AG08396 (cell line): ENCODE measurements at places on chromosomes 2 and 18.

DNA sequence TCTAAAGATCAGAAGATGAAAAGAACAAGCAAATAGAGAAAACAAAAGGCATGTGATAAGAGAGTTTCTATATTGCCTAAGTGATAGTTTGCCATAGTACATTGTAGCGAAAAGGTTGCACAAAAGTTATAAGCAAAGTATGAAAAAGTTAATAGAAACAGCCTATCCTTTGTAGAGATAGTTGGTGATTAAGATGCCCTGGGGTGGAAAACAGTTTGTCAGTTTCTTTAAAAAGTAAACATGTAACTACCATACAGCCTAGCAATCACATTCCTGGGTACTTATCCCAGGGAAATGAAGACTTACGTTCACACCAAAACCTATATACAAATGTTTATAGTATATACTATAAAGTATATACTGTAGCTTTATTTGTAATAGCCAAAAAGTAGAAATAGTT, 16.9 kb upstream of the DAPL1 start:
- DNase-seq = no peak

DNA sequence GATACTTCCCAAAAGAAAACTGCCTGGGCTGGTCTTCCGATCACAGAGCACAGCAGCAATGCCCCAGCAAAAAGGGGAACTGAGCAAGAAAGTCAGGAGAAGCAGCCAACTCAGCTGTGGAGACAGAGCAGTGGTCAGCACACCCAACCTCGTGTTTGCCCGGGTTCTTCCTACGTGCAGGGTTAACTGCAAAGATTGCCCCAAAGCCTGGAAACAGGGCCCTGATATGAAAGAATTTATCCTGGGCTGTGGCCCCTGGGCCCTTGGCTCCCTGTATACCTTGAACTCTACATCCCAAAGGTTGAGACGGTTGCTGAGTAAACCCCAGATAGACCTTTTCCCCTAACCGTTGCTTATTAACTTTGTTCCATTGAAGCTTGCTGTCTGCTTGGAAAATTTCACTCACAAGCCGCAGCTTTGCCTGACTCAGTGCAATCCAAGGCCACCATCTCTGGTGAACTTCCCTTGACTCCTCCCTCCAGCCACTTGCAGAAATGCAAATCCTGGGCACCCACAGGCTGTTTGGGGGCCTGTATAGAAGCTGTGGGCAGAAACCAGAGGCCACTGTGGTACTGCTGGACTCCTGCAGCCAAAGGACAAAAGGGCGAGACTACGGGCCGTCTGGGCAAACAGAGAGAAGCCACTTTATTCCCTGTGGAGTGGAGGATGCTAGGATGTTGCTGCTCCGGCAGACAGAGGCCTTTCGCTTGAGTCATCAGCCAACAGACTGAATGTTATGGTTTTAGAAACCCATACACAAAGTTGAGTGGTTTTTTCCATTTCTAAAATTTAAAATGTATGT, 18.2 kb downstream of the NRP2 start:
- peak; percentile 54 for DNase-seq

- DNase-seq = no peak
Observed at GRCh38 chr2:27831279-27832050, 58.7 kb downstream of the RBKS start.

GRCh38 chr2:221050020-221050795, 521.9 kb downstream of the EPHA4 start:
- no peak for DNase-seq

DNA sequence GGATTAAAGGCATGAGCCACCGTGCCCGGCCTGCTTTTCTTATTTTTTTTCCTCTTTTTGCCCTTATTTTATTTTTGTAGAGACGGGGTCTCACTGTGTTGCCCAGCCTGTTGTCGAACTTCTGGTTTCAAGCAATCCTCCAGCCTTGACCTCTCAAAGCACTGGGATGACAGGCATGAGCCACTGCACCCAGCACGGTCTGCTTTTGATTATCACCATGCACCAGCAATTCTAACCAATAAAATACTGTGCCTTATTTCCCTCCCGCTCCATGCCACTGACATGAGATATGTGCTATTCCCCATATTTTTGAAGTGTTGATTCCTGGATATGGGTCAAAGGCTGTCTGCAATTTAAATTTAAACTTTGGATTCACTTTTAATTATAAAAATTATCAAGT, 42.9 kb downstream of the ACYP2 start:
- DNase-seq = no peak

GRCh38 chr2:3536682-3537632, 17.6 kb upstream of the ADI1 start:
- DNase-seq = peak; percentile 73

DNA sequence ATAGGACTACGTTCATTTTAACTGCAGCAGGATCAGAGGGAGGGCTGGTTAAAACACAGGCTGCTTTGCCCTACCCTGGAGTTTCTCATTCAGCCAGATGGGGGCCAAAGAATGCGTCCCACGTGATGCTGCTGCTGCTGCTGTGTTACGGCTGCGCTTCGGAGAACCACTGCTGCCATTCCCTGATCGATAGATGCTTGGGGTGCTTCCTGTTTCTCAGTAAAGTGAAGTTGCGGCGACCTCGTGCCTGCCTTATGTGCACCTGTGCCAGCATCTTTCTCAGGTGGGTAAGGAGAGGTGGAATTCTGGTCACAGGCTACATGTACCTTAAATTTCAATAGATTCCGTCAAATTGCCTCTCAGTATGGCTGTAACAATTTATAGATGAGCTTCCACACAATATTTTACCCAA, 24.7 kb upstream of the TOGARAM2 start:
- peak; percentile 49 for DNase-seq

- no peak for DNase-seq
Observed at GRCh38 chr18:70582981-70583380, 294.1 kb downstream of the SOCS6 start.

- DNase-seq = peak; percentile 23
Observed at GRCh38 chr18:22822024-22822423, 111.1 kb upstream of the RBBP8 start.

DNA sequence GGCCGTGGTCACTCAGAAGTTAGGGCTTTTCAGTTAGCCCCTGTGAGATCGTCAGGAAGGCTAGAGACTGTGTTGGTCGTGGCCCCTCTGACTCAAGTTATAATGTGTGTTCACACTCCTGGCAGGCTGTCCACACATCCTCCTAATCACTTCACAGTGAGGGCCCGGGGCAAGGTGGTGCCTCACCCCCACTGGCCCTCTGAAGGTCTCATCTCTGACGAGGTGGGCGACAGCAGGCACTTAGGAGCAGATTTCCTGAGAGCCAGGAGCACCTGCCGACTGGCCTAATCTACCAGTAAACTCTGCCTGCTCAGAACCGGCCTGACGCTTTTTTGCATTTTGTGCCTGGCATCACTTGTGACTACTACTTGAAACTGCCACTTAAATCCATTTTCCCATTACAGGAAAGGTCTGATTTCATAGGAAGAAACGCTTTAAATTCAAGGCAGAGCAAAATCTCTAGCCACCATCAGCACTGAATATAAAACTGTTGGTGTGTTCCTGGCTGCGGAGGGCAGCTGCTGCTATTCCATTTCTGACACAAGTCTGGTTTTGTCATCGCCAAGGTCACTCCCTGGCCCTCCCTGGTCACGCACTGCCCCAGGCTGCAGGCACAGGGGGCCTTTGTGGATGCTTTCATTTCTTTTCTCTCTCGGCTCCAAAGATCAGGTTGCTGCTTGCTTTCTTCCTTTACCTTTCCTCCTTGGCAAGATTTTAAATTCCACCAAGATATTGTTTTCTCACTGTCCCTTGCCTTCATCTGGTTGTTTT, 48.0 kb downstream of the RAB12 start:
- DNase-seq = no peak

DNA sequence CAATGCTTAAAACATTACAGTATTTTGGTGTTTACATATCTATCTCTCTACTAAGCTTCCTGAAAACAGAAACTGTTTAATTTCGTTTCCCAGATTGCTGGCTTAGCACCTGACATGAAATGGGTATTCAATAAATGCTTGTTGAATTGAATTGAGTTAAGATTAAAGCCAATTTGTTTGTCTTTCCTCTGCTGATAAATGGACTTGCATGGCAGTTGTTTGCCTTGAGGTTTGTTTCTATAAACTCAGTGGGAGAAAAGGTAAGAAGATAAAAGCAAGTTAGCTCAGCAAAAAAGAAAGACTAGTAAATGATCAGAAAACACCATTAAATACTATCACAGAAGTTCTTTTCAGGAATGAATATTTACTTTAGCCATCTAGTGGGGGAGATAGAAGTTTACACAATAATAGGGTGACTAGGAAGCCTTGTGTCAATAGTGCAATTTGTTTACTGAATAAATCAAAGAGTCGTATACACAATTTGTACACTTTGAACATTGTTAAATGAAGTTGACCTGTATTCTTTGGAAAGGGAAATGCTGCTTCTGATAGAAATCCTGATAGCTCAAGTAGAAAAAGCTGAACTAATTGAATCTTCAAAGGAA, 754.5 kb upstream of the FAM98A start:
- DNase-seq = no peak

DNA sequence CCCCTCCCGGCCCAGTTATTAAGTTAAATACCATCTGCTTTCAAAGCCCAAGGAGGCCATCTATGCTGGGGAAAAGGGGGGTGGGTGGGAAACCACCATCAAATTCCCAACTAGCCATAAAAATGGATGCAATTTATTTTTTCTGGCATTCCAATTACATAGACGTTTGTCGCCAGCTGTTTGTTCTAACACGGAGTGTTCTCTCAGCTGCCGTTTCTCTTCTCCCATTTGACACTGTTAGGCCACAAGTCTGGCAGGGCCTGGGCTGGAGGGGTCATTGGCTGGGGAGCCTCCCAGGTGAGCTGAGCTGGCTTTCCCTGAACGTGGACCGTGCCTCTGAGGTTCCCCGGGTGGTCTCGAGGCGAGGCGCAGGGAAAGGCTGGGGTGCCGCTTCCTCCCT, 16.6 kb downstream of the ATOH8 start:
- DNase-seq = no peak

GRCh38 chr2:184304006-184304405, 294.3 kb upstream of the ZNF804A start:
- no peak for DNase-seq

GRCh38 chr18:44979748-44980147, 299.1 kb downstream of the SETBP1 start:
- no peak for DNase-seq

DNA sequence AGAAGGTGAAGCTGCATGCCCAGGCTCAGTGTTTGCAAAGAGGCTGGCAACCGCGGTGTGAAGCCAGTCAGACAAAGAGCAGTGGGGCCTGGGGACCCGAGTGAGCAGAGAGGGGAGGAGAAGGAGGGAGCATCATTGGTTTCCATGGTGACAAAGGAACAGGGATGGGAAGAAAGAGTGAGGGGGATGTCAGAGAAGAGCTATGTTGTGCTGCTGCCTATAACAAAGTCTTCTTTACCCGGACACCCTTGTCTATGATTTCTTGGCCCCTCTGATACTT, 14.5 kb downstream of the TMEM247 start:
- no peak for DNase-seq

- DNase-seq = no peak
Observed at GRCh38 chr18:56197241-56197859, 441.0 kb downstream of the TXNL1 start.

GRCh38 chr2:54725343-54726099, 2.1 kb downstream of the EML6 start:
- no peak for DNase-seq

DNA sequence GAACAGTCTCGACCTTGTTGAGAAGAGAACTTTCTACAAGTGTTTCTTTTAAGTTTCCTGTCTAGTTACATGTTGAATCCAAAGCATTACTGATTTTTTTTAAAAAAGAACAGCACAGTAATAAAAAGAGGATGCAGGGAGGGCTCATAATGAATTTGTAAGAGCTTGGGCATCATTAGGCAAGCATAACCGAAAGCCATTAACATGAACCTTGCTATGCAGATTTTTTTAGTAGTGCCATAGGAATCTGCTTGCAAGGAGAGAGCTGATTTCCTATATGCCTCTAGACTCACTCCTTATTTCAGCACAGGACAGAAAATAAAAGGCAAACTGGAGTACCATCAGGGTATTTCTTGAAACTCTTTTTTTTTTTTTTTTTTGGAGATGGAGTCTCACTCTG, 5.2 kb downstream of the LRRC30 start:
- DNase-seq = no peak

- DNase-seq = no peak
Observed at GRCh38 chr2:219997341-219997851, 370.0 kb downstream of the SLC4A3 start.

- DNase-seq = no peak
Observed at GRCh38 chr2:112004253-112004645, 50.8 kb upstream of the TMEM87B start.
